ENCODE measurements at places on chromosomes 12 and 14.

GRCh38 chr14:96920023-96920422 is 122.8 kb downstream of the VRK1 start:
- no peak for DNase-seq

DNA sequence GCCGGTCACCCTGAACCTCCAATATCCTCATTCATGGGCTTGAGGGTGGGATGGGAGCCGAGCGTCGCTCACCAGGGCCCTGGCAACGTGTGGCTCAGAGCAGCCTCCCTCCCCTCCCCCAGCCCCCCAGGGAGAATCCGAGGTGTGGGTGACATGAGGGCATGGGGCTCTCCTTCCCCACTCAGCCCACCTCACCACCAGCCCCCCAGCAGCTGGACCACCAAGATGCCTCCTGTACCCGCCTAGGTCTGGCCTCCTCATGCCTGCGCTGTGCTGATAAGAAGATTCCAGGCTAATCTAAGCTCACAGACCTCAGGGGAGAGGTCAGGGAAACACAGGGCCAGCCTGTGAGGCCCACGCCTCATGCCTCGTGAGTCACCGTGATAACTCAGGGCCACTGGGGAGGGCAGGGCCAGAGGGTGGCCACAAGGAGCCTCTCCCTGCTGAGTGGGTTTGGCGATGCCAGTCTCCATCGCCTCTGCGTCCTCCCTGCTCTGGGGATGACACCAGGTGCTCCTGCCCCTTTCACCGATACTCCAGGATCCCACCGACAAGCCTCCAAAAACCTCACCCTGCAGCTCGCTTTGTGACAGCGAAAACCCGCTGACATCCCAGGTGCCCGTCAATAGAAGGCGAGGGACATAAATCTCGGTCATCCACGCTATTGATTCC is 56.9 kb downstream of the TESC start:
- DNase-seq = no peak

GRCh38 chr12:15526033-15526432 is 203.7 kb downstream of the PTPRO start:
- DNase-seq = no peak

DNA sequence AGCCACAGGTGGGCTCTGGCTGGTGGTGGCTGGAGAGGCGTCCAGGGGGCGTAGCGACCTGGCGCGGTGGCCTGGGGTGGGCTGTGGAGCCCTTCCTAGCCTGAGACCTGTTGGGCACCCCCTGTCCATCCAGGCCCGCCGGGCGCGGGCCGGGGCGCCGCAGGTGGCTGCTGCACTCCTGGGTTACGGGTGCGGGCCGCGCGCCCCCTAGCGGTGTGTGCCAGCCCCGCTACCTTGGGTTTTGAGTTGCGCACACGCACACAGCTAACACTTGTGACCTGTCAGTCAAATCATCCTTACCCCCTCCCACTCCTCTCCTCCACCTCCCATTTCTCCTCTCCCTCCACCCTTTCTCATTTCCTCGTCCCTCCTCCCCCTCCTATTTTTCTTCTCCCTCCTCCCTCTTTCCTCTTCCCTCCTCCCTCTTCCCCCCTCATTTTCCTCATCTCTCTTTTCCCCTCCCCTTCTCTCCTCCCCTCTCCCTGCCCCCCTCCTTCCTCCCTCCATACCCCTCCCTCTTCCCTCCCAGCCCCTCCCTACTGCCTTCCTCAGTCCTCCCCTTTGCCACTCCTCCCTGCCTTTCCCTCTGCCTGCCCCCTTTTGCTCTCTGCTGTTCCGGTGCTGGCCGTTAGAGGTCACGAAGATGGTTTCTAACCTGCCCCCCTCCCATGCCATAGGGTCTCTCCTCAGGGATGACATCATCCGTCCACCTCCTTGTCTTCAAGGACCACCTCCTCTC is 2.3 kb downstream of the MEG3 start:
- DNase-seq = no peak

- peak; percentile 92 for DNase-seq
These were observed 33.7 kb upstream of the DLK1 start for GRCh38 chr14:100692859-100693558.

GRCh38 chr14:89309670-89310177 is 107.3 kb downstream of the FOXN3 start:
- DNase-seq = no peak

- no peak for DNase-seq
These were observed 37.9 kb downstream of the FRS2 start for GRCh38 chr12:69508091-69508490.

DNA sequence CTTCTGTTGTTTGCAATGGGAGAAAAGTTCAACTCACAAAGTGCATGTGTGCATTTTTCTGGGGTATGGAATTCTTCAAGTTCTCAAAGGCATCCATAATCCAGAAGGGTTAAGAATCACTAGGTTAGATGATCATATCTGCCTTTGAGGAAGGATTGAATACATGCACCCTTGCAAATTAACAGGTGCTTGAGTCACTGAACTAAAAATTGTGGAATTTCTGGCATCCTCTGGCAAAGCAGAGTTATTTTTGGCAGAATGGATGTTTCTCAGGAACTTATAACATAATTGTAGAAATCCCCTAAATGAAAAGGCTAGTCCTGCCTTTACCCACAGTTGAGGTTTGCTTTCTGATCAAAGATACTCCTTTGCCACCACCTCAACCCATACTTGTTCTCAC is 136.5 kb upstream of the DYRK2 start:
- no peak for DNase-seq

DNA sequence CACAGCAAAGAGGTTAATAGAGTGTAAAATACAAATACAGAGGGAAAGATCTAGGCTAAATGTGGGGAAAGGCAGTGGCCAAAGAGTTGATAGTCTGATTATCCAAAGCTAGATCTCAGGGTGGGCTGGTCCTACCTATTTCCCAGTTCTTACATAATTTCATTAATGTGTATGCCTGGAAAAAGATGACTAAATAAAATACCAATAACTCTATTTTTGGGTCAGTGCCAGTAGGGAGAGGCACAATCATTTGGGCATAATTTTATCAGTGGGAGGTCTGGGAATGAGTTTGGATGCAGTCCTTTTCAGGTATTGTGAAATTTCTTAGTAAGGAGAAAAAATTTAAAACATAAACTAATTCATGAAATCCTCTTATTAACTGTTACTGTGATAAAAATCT is 30.6 kb upstream of the CLEC14A start:
- DNase-seq = no peak

- no peak for DNase-seq
These were observed 4.2 kb downstream of the CCDC60 start for GRCh38 chr12:119338593-119339363.

DNA sequence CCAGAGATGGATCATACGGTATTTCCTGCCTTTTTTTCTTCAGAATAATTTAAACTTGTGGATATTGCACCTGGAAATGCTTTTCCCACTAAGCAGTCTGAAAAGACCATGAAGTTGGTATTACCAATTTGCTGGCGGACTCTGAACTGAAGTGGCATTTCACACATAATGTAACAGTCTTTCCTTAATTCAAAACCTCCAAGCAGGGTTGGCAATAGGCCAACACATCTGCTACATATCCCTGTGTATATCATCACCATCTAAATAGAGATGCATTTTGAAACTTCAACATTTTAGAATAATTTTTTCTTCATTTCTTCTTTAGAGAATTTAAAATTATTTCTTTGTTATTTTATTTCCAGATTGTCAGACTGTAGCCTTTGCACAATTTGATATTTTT is 100.5 kb downstream of the TSPAN8 start:
- peak; percentile 14 for DNase-seq

DNA sequence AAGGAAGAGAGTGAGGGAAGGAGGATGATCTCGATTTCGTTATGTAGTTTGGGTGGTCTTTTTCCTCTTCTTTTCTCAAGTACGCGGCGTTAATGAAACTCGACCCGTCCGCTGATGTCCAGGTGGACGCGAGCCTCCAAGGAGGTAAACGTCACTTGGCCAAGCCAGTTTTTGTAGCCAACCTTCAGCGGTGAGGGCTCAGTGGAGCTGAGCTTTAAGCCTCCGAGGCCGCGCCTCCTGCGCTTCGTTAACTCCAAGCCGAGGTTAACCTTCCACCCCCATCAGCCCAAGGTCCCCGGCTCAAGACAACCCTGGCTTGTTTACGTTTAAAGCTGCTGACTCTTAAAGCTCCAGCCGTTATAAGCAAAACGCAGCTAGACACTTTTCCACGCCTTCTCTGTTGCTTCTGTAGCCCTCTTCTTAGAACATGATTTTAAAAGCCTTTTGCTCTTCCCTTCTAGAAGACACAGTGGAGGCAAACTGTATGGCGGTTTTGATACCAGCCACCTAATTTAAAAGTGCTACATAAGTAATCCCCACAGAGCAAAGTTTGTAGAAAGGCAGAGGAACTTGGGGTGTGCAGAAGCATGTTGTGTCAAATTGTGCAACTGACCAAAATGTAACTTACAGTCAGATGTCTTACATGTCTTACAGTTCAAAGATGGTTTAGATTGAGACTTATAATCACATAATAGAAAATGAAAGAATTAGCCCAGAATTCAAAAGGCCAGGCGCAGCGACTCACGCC is 923 bp upstream of the ITPR2 start:
- DNase-seq = peak; percentile 34

GRCh38 chr14:98103705-98104104 is 1168.3 kb downstream of the BCL11B start:
- no peak for DNase-seq

GRCh38 chr12:73383584-73384222 is 1111.5 kb downstream of the TRHDE start:
- DNase-seq = no peak

- DNase-seq = no peak
These were observed 42.2 kb downstream of the CMKLR1 start for GRCh38 chr12:108296945-108297344.

DNA sequence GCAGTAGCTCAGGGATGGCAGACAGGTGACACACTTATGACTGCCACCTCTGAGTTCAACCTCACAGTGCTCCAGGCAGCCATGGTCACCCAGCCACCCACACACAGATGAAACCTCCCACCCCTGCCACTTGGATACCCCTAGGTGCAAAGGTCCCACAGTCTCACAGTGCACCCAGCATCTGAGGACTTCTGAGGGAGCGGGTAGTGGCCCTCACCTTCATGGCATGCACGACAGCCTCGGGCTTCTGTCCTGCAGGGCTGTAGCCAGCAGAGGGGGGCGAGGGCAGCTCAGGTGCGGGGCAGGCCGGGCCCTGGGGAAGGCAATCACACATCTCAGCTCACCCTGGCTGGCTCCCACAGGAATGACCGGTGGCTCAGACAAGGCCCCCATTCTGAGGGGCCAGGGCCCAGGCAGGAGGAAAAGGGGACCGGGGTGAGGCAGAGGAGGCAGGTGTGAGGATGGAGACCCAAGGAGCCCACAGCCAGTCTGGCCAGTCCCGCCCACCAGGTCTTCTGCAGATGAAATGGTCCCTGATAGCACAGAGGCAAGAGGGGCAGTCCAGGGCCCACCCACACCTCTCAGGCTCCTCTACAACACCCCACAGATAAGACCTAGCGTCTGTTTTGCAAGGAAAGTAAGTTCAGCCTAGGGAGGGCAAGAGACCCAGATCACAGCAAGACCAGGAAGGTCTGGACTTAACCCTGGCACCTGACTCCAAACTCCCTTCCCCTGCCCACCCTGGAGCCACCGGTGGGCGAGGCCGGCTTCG is 35.8 kb downstream of the CCNK start:
- no peak for DNase-seq

- no peak for DNase-seq
These were observed 35.4 kb downstream of the SPTSSA start for GRCh38 chr14:34426313-34427295.

GRCh38 chr14:91901449-91902226 is 34.3 kb upstream of the TC2N start:
- no peak for DNase-seq

DNA sequence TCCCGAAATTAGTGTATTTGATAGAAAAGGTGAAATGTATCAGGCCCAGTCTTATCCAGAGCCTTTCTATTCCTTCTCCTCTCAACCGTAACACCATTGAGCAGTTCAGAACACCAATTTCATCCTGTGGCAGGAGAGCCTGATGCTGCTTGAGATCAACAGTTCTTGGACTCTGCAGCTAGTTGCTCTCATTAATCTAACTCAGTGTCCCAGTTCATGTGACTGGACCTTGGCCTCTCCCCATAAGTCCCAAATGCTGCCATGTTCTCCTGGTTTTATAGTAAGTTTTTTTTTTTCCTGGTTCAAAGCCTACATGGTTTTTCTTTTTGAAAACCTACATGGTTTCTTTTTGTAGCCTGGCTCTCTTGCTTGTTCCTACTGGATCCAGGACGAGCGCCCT is 293.9 kb downstream of the ITPR2 start:
- no peak for DNase-seq

- DNase-seq = no peak
These were observed 147.5 kb downstream of the SLC38A6 start for GRCh38 chr14:61128382-61129167.

DNA sequence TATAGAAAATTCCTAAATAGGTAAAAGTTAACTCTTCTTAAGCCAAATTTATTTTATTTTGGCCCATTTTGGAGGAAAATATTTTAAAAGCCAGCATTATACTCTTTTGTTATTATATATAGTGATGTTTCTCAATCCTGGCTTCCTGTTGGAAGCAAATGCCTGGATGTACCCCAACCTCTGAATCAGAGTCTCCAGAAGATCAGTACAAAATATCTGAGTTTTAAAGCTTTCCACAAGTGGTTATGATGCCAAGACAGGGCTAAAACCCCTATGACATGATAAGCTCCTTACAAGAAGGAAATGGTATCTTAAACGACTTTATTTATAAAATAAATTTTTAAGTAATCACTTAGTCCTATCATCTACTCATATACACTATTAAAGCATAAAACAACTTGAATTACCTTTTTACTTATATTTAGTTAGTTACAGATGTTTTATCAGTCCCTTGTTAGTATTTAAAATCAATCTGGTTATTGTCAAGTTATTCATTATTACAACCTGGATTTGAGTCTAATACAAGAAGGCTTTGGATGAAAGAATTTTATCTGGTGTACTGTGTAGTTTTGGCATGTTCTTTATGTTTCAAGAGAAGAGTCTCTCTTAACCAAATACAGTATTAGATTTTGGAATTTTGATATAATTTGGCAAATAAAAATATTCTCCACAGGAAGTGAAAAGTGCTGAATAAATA is 238.1 kb downstream of the SLC2A13 start:
- no peak for DNase-seq

GRCh38 chr14:24418492-24418873 is 11.0 kb downstream of the CBLN3 start:
- no peak for DNase-seq

DNA sequence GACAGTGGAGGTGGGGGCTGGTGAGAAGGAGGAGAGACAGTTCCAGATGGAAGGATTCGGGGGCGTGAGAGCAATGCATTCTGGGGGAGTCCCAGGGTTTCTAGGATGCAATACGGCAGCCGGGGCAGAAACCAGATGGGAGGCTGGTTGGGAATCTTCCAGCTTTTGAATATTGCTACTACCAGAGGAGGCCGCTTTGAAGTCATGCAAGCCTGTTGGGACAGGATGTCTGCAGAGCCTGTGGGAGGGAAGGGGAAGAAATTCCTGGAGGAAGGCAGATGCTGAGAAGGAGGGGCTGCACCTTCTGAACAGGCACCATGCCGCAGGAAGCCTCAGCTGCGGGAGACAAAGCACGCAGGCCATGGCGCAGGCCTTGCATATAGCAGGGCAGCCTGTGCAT is 105.4 kb downstream of the APAF1 start:
- DNase-seq = no peak
